Mammary epithelial cell (primary cell): ENCODE measurements at places on chromosomes 7 and 10. TPM values are rescaled to one million over a fixed set of nuclear protein-coding genes. Genes with fewer than 3 reads are reported as not detected.

GRCh38 chr10:43109671-43110249 lies 28.5 kb upstream of the CSGALNACT2 start:
- no peak for DNase-seq

DNA sequence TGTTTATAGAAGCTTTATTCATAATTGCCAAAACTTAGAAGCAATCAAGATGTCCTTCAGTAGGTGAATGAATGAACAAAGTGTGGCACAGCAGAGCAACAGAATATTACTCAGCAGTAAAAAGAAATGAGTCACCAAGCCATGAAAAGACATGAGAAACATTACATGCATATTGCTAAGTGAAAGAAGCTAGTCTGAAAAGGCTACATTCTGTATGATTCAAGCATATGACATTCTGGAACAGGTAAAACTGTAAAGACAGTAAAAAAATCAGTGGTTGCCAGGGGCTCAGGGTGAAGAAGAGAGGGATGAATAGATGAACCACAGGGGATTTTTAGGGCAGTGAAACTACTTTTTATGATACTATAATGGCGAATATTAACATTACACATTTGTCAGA lies 80.9 kb upstream of the APBB1IP start:
- no peak for DNase-seq

TUBB8 gene
- not detected for total RNA-seq

DNA sequence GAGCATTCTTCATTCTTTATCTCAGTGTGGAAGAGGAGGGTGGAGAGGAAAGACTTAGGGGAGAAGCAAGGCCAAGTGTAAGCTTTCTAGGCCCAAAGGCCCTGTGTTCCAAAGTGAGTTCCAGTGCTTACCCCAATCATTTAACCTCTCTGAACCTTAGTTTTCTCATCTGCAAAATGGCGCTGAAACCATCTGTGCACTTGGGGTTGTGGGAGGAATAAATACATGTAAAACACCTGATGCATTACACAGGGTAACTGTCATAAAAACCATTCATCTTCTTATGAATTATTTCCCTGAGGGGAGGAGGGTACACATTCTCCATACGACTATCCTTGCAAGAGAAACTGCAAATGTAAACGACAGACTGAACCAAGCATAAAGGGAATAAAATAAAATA lies 19.0 kb downstream of the PIK3AP1 start:
- no peak for DNase-seq

DNA sequence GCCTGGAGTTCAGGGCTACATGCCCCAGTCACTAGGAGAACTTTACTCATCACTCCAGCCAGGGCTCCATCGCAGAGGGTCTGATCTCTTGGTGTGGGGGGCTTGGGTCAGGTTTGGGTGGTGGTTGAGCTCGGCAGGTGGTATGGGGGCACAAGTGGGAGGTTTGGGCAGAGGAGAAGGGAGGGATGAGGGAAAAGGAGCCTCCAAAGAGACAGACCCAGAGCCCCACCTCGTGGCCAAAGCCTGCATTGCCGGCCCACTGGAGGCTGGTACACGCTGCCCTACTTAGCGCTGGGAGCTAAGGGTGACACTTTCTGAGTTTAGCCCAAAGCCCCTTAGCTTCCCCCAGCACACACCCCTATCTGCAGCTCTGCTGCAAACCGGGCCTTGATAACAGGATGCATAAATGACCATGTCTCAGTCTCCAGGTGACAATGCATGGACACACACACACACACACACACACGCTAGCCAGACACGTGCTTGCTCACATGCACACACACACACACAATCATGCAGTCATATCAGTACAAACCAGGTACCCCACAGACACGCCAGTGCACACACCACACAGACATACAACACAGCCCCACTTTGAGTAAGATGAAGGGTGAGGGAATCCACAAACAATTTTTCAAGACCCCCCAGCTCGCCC lies 14.7 kb downstream of the LZTS2 start:
- peak; percentile 62 for DNase-seq

- DNase-seq: peak; percentile 46
These were observed 618.6 kb downstream of the SUGCT start for GRCh38 chr7:40753455-40753854.

NCF1 gene
- total RNA-seq: not detected

DNA sequence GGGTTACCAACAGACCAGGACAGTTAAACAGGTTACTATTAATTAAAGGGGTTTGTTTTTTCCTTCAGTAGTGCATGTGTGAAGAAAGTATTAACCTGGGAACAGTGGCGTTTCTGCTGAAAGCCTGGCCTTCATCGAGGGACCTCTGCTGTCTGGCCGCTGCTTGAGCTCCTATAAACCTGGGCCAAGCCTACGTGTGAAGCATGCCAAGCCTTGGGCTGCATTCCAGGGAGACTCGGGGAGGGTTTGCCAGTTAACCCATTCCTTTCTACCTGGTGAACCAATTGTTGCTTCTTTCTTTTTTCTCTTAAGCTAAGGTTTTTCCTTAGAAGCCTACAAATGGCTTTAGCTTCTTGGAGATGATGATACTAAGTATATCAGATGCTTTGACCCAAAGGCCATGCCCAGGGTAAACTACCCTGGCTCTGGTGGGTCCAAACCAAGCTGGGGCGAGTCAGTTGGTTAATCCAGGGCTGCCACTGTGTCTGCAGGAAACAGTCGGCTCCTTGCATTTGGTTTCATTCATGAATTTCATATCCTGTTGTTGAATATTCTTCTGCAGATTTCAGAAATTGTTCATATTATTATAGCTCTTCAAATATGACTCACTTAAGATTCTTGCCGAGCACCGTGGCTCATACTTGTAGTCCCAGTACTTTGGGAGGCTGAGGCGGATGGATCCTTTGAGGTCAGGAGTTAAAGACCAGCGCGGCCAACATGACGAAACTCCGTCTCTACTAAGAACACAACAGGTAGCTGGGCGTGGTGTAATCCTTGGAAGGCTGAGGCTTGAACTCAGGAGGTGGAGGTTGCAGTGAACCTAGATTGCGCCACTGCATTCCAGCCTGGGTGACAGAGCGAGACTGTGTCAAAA lies 23.8 kb downstream of the PFKP start:
- DNase-seq: peak; percentile 98

GRCh38 chr7:135147899-135148721 lies at the start of gene TMEM140:
Gene TMEM140 (plus strand): TSS chr7:135148072. CDS start chr7:135164442, 16,370 bp downstream.
- DNase-seq: peak; percentile 22

GRCh38 chr10:78218798-78219490 lies 185.3 kb downstream of the RPS24 start:
- DNase-seq: no peak

GRCh38 chr10:11866199-11866925 lies 43.2 kb downstream of the PROSER2 start:
- no peak for DNase-seq

CCL24 gene
- total RNA-seq: not detected

NEBL gene
- 0.72 and 1.9 TPM in 2 replicates for total RNA-seq

GRCh38 chr7:102875700-102876295 lies 37.0 kb upstream of the LRRC17 start:
- DNase-seq: peak; percentile 99

- DNase-seq: no peak
These were observed 625.4 kb upstream of the FOXK1 start for GRCh38 chr7:4056552-4057288.

NACAD gene
- total RNA-seq: 0.17 TPM

GRCh38 chr7:29371472-29371871 lies 176.9 kb downstream of the CHN2 start:
- DNase-seq: no peak

GRCh38 chr10:24893127-24893526 lies 59.3 kb downstream of the PRTFDC1 start:
- DNase-seq: peak; percentile 35

CFAP69 gene
- total RNA-seq: 1.7 TPM in 2 replicates

LRIT1 gene
- not detected in 2 replicates for total RNA-seq

DNA sequence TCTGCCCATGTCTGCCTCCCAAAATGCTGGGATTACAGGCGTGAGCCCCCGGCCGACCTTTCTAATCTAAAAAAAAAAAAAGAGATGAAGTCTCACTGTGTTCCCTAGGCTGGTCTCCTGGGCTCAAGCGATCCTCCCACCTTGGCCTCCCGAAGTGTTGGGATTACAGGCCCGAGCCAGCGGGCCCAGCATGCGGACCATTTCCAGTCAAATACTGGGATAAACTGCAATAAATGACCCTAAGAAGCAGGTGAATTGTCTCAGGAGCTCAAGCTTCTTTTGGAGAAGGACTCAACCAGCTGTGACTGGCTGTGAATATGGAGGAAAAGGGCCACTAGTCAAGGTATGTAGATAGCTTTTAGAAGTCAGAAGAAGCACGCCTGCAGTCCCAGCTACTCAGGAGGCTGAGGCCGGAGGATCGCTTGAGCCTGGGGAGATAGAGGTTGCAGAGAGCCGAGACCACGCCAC lies 550 bp upstream of the CREM start:
- no peak for DNase-seq

OR2A5 gene
- not detected in 2 replicates for total RNA-seq

DNA sequence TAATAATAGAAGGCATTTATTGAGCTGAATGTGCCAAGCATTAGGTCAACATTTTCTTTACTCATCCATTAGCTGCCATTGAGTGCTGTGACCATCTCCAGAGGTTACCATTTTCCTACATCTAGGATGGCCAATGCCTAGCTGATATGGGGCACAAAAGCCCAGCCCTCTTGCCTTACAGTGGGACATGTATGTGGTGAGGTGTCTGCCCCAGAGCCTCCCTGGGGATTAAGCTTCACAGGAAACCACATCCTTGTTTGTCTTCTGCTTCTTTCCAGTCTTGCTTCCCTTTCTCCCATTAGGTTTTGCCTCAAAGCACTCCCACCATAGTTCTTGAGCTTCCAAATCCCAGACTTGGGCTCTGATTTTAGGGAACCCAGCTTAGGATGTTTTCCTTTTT lies 258.7 kb downstream of the SORCS3 start:
- DNase-seq: no peak

- peak; percentile 70 for DNase-seq
These were observed 9.1 kb upstream of the PRKAR2B start for GRCh38 chr7:107035446-107035845.

- DNase-seq: no peak
These were observed 117.7 kb upstream of the PODXL start for GRCh38 chr7:131674131-131674530.

DNA sequence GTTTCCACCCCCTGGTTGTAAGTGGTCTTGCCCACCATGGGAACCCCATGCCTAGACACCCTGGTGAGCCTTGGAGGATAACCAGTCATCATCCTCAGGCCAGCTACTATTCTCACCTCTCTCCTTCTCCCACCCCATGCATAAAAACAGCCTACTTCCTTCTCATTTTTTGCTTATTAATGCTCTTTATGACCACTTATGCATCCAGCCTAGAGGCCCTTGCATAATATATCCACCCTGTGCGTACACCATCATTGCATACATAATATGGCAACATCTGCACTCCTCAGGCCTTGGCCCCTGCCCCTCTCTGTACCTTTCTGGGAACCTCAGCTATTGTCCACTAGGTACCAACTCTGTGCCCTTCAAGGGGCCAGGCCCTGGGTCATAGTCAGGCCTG lies 91.0 kb downstream of the CDH23 start:
- no peak for DNase-seq

GRCh38 chr10:121598263-121599249 lies at the start of gene FGFR2:
Gene FGFR2 (minus strand): TSS chr10:121598444. CDS start chr10:121593817, 4,627 bp downstream.
- DNase-seq: peak; percentile 85

DNA sequence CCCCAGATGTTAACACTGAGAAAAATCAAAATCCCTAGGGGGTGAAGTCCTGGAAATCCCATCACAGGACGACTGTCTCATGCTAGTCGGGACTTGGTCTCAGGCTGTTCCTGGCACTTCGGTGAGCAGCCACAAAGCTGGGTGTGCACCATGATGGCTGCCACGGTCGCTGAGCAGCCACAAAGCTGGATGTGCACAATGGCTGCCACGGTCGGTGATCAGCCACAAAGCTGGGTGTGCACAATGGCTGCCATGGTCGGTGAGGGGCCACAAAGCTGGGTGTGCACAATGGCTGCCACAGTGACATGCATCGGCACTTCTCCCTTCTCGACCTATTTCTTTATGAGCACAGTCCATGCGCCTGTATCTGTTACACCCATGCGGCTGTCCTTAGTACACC lies 505.1 kb downstream of the TCERG1L start:
- DNase-seq: no peak

- no peak for DNase-seq
These were observed 71.8 kb downstream of the SEMA3A start for GRCh38 chr7:84122582-84123360.

DNA sequence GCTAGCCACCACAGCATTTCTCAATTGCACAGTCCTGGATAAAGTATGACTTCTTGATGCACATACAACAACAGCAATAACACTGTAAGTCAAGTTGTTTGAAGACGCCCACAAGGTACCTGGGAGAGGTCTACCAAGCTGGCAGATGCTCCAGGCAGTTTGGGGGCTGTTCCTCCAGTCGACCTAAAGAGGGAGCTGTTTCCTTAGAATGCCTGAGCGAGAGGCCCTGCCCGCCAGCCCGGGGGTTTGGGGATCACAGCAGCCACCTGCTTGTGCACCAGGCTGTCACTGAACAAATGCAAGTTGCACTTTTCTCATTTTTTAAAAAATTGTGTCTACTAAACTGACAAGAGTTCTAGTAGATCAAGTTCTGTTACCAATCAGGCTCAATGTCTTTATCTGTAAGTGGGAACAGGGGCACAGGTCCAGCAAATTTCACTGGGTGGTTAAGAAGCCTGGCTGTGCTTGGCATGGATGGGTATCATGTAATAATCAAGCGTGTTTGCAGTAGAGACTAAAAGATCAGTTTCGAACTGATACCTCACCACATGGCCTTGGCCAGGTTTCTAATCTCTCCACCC lies 193.8 kb upstream of the ADO start:
- DNase-seq: peak; percentile 49

- DNase-seq: peak; percentile 93
These were observed 21.3 kb downstream of the MDH2 start for GRCh38 chr7:76069238-76069638.

DNA sequence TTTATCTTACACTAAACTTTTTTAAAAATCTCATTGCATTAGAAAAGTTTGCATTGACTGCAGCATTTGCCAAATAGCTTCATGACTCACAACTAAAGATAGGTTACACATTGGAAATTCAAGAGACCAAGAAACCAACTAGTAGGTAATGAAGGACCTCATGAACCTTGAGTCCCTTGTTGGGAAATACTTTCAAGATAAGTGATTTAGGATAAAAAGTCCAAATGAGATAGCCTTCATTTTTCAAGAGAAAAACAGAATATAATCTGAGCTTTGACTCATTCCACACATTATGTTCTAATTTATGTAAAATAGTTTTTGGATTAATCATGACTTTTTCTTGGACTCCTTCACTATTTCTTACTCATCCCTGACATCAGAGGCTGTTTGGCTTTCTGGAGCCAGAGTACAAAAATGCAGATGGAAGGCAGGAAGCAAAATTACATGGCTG lies 13.1 kb upstream of the LIPF start:
- peak; percentile 77 for DNase-seq
